Fibroblast of the aortic adventitia (primary cell): ENCODE measurements at places on chromosomes 16 and 17. TPM values are rescaled to one million over a fixed set of nuclear protein-coding genes. Genes with fewer than 3 reads are reported as not detected.

DNA sequence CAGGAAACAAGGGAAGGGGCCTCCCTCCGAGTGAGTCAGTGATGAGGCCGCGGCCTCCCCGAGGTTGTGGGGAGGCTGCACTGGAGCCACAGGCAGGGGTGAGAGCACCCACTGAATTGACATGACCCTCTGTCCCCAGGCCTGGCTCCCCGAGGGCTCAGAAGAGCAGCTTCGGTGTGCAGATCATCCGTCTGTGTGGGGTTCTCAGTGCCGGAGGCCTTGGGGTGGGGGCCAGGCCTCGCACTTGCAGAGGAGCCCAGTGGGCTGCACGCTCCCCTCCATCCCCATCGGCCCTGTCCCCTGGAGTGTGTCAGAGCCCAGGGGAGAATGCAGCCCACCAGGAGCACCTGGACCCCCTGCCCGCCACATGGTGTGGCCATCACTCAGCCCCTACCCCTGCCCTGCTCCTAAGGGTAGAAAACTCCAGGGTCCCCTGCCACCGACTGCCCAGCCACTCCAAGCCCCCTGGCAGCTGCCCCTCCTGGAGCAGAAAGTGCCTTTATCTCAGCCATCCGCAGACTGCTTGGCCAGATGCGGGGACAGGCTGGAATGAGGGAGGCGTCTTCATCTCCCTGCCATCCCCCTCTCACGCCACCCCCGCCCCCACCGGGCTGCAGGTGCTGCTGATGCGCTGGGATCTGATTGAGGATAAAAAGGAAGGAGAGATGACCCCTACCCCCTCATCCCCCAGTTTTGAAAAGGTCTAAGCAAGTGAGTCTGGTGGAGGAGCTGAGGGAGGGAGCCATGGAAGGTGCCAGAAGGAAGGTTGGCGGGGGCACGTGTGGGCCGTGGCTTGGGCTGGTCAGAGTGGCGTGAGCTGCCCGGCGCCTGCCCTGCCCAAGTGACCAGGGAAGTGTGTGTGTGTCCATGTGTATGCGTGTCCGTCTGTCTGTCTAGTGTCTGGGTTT is 358.3 kb downstream of the SEC14L1 start:
- no peak for DNase-seq

DNA sequence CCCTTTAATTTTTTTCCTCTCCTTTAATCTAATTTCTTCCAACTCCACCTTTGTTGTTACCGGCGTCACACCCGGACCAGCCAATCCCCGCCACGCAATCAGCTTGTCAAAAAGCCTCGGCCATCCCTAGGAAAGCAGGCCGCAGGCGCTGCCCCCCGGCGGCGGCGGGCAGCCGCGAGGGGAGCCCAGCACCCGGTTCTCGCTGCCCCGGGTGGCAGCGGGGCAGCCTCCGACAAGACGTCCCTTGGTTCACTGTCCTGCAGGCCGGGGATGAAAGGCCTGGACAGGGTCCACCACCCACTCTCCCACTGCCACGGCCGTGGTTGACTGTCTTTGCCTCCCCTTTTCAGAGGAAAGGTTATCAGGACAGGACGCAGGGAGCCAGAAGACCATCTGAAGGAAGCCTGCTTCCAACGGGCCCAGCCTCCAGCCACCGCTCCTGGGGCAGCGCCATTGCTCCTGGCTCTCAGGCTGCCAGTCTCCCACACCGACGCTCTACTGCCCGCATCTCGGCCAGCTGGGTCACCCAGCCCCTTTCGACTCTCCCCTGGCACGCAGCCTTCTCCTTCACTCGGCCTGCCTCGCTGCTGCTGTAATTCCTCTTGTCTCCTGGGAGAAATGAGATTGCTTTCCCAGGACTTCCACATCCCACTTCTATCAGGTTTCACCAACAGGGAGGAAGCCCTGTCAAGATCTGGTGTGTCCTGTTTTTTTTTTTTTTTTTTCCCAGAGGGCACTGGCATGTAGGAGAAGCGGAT is 2.8 kb upstream of the UBTF start:
- DNase-seq: peak; percentile 87

GRCh38 chr17:48492401-48493298 is 38.2 kb downstream of the HOXB1 start:
- peak; percentile 76 for DNase-seq

- peak; percentile 46 for DNase-seq
These were observed 16.6 kb downstream of the CD7 start for GRCh38 chr17:82300707-82301270.

DNA sequence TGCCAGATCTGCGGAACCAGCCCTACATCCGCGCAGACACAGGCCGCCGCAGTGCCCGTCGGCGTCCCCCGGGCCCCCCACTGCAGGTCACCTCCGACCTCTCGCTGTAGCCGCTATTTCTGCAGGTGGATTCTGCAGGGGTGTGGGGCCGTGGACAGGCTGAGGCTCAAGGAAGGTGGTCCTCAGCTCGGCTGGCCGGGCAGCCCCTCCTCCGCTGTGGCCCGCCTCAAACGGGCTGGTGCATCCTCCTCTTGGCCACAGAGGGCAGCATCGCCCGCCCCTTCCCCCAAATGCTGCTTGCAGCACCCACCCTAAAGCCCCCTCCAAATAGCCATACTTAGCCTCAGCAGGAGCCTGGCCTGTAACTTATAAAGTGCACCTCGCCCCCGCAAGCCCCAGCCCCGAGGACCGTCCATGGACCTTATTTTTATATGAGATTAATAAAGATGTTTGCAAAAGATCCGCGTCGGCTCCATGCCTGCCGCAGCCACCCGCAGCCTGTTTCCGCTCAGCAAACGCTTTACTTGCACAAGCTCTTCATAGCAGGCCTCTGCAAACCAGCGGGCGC is 14.9 kb downstream of the SPATA32 start:
- DNase-seq: no peak

DNA sequence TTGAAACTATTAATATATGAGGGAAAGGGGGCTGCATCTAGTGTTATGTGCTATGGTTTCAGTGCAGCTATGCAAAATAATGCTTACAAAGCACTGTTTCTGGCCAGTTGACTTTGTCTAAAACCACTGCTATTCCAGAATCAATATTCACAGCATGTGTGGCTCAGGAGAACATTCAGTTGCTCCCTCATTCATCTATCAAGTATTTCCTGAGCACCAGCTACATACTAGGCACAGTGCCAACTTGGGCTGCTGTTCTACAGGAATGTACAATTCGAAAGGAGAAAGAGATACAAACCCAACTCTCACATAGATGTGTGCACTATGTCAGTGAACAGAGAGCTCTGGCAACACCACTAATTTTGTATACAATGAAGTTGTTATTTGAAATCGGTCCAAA is 183.0 kb downstream of the PHKB start:
- peak; percentile 86 for DNase-seq

EPN3 gene
- not detected in 2 replicates for total RNA-seq

SPAG9 gene
- 95.9 and 135 TPM in 2 replicates for total RNA-seq
